ENCODE measurements at places on chromosomes 3 and 15.

GRCh38 chr3:73729969-73730440 is 105.3 kb upstream of the PDZRN3 start:
- DNase-seq: no peak

DNA sequence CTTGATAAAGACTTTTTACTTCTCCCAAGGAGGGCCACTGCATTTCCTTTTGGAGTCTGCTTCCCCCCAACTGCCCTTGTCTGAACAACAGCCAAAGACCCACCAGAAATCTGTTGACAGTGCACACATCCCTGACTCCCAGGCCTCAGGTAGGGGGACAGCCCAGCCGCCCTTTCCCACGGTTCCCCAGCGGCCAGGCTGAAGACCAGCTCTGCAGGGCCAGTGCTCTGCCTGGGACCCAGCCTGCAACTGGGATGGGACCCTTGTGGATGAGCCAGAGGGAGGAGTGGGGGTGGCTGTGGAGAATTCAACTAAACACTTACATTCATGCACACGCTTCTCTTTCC is 8.1 kb upstream of the PRR23E start:
- DNase-seq: no peak

- no peak for DNase-seq
These were observed 35.6 kb upstream of the GPR160 start for GRCh38 chr3:170002231-170002630.

DNA sequence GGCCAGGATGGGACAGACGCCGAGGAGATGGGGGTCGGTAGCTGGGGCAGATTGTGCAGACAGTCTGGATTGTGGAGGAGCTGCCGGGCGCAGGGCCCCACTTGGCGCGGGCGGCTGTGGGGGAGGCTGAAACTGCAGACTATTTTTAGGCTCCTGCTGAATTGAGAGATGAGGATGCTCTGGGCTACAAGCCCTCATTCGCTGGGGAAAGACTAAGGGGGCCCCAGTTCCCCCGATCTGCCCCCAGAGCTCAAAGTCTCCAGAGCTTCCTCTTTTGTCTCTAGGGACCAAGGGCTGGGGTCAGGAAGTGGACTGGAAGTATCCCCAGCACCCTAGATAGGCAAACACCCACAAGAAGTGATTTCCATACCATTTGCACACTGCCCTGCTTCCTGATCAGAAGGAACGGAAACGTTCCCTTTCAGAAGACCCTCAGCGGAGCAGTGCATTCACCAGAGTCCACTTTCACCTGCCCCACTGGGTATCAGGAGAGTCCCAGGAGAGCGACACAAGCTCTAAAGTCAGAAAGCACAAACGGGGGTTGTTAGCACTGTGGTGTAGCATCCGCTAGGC is 29.7 kb downstream of the SEMA7A start:
- no peak for DNase-seq

GRCh38 chr15:66994927-66995656 is 70.3 kb upstream of the SMAD3 start:
- DNase-seq: no peak

GRCh38 chr3:56488812-56489600 is 20.7 kb upstream of the ERC2 start:
- no peak for DNase-seq

GRCh38 chr15:57780471-57780870 is 74.0 kb downstream of the POLR2M start:
- DNase-seq: no peak

DNA sequence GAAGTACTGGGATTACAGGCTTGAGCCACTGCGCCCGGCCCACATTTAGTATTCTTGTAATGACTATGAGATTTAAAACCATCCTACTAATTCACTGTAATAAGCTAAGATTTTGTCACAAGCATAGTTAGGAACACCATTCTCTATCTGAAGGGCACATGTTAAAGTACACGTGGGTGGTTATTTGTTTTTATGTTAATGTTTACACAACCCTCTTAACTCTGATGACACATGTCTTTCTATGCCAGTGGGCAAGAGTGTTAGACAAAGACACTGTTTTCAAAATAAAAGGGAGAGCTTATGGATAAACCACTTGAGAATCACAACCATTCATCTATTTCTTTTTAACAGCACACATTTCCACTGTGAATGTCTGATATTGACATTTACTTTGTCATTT is 537.6 kb upstream of the IL12A start:
- no peak for DNase-seq
